Caco-2 (cell line): ENCODE measurements at places on chromosomes 6 and 20. TPM values are rescaled to one million over a fixed set of nuclear protein-coding genes. Genes with fewer than 3 reads are reported as not detected.

Gene CTCFL
- not detected in 2 replicates for total RNA-seq

Gene SRSF12
- total RNA-seq: 0.49 and 0.79 TPM in 2 replicates

DNA sequence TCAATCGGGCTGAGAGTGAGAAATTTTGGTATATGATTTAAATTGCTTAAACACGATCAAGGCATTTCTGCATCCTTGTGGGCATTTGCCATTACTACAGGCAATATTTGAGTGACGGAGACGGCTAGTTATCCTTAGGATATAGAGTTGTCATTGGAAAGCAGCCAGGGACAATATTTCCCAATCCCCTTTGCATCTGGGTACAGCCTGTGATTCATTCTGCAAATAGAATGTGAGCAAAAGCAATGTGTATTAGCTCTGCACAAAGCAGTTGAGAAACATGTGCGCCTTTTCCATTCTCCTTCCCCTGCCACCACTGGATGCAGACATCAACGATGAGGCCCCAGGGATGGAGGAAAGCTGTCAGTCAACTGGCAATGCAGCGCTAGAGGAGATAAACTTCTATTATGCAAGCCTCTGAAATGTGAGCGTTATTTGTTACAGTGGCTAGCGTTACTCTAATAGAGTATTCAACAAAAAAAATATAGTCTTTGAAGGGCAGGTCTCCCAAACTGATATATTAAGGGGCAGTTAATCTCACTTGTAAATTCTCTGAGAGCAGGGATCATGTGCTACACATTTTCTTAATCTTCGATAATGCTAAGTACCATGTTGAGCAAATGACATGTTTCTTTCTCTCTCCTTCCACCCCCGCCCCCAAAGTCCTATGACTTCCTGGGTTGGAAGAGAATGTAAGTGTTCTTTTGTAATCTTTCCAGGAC lies 37.1 kb upstream of the NCOA3 start:
- peaks cover 37% of the 10 kb centered on the region for H3K4me1 ChIP-seq
- no peak overlapping the region for H3K4me3 ChIP-seq
- H3K36me3 ChIP-seq: no peaks in the 10 kb centered on the region

- no peak for DNase-seq
- no peaks in the 10 kb centered on the region for H3K36me3 ChIP-seq
- H3K4me1 ChIP-seq: no peaks in the 10 kb centered on the region
- no peak overlapping the region for H3K4me3 ChIP-seq
- H3K27me3 ChIP-seq: no peaks in the 10 kb centered on the region
These were observed 110.2 kb upstream of the RPS6KA2 start for GRCh38 chr6:166737261-166737660.

DNA sequence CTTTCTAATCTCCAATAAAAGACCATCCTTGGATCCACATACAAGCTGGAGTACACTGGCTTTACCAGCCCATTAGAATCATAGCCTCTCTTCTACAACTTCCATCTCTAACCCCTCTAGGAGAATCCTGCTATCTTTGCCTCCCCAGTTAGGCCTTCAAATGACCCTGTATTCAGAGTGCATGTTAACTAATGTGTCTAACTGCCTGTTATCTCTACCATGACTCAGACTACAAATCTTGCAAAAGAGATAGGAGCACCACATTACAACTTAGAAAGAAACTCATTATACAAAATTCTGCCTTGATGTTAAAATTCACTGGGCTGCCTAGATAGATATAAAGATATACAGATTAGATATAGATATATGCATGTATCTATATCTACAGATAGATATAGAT lies 28.2 kb downstream of the GPR63 start:
- peaks cover 11% of the 10 kb centered on the region; the same call in 1 of the 2 replicates for H3K4me1 ChIP-seq
- H3K4me3 ChIP-seq: no peak overlapping the region
- no peaks in the 10 kb centered on the region for H3K36me3 ChIP-seq
- H3K27me3 ChIP-seq: no peaks in the 10 kb centered on the region
- DNase-seq: peak; percentile 5

Gene HLA-DRB1
- total RNA-seq: not detected in 2 replicates

GRCh38 chr6:19638931-19639330 lies 198.2 kb upstream of the ID4 start:
- H3K36me3 ChIP-seq: no peaks in the 10 kb centered on the region
- no peaks in the 10 kb centered on the region for H3K27me3 ChIP-seq
- no peak overlapping the region for H3K4me3 ChIP-seq
- H3K27ac ChIP-seq: no peak overlapping the region
- H3K4me1 ChIP-seq: no peaks in the 10 kb centered on the region

DNA sequence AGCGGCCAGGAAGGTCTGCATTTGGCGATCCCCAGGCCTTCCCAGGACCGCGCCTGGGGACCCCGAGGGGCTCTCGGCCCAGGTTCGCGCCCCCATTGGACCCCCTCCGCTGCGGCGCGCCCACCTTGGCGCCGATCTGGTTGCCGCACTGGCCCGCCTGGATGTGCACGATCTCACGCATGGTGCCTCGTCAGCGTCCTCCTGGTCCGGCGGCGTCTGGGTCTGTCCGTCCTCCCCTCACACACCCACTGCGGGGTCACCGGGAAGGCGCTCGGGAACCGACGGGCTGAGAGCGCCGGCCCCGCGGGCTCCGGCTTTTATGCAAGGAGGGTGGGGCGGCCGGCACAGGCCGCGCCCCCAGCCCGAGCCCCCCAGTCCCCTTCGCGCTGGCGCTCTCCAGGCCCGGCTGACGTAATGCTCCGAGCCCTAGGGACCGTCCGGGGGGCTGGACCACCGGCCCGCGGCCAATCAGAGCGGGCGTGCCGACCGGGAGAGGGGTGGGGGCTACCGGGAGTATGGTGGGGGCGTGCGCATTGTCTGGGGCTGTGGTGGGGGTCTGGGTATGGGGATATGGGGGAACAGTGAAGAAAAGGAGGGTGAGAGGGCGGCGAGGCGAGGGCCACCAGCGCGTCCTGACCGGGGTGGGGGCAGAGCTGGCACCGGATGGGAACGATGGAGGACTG lies at the start of gene TUBB2B:
Gene TUBB2B, minus strand, starts transcription at position 291 of the 683 bp plus-strand sequence. Its CDS starts 110 bp downstream, at position 181.
- peaks cover 14% of the 10 kb centered on the region for H3K4me1 ChIP-seq
- peak within 1 kb of the TSS; percentile 53 for H3K27ac ChIP-seq
- no peaks in the 10 kb centered on the region for H3K27me3 ChIP-seq
- DNase-seq: peak; percentile 90

GRCh38 chr6:41462033-41462432 lies 84.1 kb upstream of the FOXP4 start:
- peaks cover 60% of the 10 kb centered on the region for H3K4me1 ChIP-seq
- H3K27me3 ChIP-seq: no peaks in the 10 kb centered on the region
- no peak overlapping the region for H3K4me3 ChIP-seq
- no peak for DNase-seq
- H3K27ac ChIP-seq: no peak overlapping the region
